ENCODE measurements at places on chromosomes 11 and 22.

GRCh38 chr22:46078241-46079092, 71.9 kb upstream of the PPARA start:
- no peak for DNase-seq

- no peak for DNase-seq
Observed at GRCh38 chr11:61712314-61712713, 32.1 kb downstream of the DAGLA start.

DNA sequence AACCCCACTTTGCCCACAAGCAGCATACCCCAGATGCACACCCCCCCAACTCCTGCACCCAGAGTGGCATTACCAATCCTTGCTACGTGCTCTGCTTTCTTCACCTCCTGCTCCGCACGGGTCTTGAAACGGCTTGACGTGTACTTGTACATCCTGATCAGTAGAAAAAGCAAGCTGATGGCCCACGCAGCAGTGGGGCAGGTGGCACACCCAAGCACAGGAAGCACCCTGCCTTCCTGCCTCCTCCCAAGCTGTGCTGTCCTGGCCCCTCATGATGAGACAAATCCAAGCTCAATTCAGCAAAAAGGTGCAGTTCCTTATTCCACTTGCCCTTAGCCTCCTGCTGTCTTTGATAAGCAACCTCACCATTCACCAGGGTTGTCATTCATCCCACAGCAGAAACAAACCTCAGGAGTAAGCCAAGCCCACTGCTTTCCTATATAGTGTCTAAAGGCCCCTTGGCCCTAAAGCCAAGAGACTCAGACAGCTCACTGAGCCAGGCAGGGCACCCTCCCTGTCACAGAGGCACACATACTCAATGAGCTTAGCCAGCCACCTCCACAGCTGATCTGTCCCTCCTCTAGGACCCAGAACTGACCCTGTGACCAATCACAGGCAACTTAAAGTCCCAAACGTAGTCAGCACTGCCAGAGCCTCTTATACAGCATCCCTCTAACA, 27.8 kb downstream of the MORC2 start:
- no peak for DNase-seq

- DNase-seq, result no peak
Observed at GRCh38 chr11:85721191-85721590, 35.2 kb upstream of the CCDC89 start.
